ENCODE measurements at places on chromosomes 4 and X.

DNA sequence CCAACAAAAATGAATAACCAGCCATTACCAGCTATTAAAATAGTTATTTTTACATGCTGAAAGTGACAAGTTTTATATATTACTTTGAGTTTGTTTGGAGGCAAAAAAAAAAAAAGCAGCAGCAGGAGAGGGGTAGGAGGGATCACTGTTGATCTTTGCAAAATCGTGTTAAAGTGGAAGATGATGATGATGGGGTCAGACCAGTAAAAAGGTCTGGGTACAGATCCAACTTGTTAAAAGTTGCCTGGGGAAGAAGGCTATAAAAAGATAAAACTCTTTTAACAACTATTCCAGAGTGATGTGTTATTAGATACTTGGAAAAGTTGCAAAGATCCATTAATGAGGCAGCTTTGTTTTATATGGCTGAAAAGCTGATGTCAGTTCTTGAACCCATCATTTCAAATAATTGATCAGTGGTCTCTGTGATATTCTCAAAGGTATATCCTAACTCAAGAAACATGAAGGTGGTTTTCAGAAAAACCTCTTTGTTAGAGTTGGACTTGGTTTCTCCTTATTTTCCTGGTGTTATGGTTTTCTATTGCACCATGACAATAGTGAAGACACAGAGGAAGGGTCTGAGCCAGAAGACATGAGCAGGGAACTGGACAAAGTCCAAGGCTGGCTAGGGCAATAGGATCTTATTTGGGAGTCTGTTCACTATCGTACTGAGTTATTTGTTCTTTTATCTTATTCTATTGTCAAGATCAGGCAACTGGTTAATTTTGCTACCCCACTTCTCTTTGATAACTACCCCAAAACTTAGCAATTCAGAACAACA, 44.8 kb downstream of the EDNRA start:
- no peak for DNase-seq

GRCh38 chr4:6696611-6697010, 2.9 kb downstream of the S100P start:
- DNase-seq: peak; percentile 32

GRCh38 chr4:7945709-7946380, 6.2 kb upstream of the AFAP1 start:
- no peak for DNase-seq

GRCh38 chr4:48831532-48832030, 693 bp downstream of the OCIAD1 start:
- no peak for DNase-seq

DNA sequence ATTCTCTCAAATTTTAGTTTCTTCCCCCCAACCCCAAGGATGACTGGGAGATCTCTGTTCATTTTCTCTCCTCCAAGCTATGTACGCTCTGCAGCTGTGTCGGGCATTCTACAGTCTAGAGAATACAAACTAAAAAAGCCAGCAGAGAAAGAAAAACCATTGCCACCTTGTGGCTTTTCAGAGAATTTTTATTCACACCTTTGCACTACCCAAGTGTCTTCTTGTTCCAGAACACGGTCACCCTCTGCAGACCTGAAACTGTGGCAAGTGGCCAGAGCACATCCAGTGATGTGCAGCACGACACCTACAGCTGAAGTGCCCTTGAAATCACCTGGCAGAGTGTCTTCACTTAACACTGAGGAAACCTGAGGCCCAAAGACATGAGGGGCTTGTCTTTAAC, 68.6 kb downstream of the CHST7 start:
- DNase-seq: peak; percentile 38

DNA sequence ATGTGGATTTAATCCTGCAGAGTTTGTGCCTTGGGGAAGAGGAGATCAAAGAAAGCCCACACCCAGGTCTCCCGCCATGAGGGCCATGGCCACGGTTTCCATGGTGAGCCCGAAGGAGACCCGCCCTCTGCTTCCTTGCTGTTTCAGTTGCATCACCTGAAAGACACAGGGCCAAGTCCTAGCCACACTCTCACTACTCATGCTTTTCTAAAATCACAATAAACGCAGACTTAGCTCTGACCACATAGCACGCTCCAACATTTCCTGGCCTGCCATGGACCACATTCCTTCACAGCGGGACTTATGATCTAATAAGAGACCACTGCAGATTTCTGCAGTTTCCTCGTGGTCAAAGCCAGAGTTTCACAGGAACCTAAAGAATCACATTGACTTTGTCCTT, 426.0 kb upstream of the NR3C2 start:
- DNase-seq: no peak

- no peak for DNase-seq
Measured at GRCh38 chr4:48642421-48643374, 137.4 kb downstream of the FRYL start.

Data from MCF 10A (cell line).